T47D (cell line): ENCODE measurements at places on chromosomes 7 and 10.
A peak's percentile ranks its signal among the peaks of the same experiment; 100 is the strongest.

DNA sequence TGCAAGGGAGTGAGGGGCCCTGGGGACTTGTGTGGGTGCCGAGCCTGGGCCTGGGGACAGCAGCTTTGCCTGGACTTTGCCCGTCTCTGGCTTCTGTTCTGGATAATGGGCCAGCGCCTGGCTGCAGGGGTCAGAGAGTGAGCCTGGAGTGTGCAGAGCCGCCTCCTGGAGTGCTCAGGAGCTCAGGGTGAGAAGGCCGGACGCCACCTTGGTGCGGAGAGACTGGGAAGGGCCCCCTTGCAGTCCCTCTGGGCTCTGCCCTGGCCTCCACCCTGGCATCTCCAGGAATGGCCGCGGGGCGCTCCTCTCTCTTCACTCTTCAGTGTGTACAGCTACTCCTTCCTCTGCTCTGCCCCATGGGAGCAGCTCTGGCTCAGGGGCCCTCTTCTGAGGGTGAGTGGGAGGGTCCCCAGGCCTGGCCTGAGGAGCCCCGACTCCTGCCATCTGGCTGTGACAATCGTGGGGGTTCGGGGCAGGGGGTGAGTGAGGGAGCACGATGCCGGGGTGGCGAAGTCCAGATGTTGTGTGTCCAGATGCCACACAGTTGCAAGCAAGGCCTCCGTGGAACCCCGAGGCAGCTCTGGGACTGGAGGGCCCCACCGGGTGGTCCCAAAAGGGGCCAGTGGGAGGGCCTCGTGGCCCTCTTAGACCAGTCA lies 187.1 kb downstream of the DNAJB6 start:
- DNase-seq, result no peak

DNA sequence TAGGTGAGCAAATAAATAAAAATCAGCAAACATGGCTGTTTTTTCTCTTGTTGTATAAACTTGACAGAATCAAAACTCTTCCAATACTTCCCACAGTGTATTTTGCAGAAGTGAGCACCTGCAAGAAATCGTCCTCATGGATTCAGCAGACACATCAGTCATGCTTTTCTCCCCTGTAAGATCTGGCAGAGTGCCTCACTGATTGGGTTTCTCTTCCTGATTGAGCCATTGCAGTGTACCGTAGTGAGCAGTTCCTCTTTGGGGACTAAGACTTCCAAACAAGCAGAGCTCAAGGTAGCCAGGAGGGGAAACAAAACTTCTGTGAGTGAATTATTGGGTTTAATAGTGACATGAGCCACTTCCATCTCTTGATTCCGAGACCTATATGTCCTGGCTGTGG lies 2.2 kb upstream of the CCDC3 start:
- DNase-seq, result no peak

GRCh38 chr10:114307731-114308130 lies 68.7 kb downstream of the VWA2 start:
- no peak for DNase-seq

DNA sequence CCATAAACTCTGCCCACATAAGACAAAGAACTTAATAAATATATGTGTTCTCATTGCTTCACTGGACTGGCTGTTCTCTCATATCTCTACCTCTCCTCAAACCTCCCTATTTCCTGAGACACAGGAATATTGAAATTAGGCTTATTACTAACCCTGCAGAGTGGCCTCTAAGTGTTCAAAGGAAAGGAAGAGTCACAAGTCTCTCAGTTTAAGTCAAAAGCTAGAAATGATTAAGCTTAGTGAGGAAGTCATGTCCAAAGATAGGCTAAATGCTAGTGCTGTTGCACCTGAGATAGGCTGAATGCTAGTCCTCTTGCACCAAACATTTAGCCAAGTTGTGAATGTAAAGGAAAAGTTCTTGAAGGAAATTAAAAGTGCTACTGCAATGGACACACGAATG lies 41.1 kb downstream of the GNAI1 start:
- no peak for DNase-seq

DNA sequence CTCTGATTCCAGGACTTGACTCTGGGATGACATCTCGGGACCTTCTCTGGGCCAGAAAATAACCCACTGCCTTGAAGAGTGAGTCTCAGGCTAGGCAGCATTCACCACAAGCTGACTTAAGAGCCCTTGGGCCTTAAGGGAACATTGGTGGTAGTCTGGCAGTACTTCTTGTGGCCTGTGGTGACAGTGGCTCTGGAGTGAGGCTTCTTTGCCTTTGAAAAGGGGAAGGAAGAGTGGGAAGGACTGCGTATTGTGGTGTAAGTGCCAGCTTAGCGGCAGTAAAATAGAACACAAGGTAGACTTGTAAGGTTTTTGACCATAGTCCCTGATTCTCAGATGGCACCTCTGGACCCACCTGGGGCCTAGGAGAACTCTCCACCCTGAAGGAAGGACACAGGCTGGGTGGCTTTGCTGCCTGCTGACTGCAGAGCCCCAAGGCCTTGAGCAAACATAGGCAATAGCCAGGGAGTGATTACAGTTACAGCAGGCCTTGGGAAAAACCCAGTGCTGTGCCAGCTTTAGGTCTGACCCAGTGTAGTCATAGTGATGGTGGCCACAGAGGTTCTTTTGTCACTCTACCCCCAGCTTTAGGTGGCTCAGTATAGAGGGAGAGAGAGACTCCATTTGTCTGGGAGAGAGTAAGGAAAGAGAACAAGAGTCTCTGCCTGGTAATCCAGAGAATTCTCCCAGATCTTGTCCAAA lies 483.9 kb downstream of the SH2D4B start:
- DNase-seq, result peak; percentile 36

DNA sequence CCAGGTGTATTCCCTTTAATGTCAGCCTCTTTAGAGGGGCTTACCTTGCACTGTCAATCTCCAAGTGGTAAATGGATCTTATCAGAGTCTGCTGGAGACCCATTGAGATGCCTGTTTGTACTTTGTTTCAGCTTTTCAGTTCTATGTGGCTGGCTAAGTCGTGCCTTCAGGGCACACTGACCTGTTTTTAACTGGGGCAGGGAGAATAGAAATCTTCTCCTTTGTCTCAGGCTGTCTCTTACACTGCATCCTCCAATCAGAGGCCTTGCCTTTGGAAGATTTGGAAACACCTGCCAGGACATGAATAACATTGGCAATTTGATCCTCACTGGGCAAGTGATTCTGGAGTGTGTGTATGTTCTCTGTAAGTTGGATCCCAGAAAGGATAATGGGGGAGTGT lies 65.0 kb downstream of the POU6F2 start:
- peak; percentile 28 for DNase-seq
